ENCODE measurements at places on chromosomes 13 and 19.

DNA sequence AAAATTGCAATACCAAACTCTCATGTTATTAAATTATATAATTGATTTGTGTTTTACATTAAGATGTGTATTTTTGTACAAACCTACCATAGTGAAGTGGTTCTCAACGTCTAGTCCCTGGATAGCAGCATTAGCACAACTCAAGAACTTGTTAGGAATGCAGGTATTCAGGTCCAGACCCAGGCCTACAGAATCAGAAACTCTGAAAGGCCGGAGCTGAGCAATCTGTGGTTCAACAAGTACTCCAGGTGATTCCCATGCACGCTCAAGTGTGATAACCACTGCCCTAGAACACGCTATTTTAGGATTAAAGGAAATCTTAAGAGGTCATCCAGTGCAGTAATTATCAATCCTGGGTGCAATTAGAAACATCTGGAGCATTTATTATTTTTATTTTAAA, 456.3 kb downstream of the IRS2 start:
- no peak for DNase-seq

DNA sequence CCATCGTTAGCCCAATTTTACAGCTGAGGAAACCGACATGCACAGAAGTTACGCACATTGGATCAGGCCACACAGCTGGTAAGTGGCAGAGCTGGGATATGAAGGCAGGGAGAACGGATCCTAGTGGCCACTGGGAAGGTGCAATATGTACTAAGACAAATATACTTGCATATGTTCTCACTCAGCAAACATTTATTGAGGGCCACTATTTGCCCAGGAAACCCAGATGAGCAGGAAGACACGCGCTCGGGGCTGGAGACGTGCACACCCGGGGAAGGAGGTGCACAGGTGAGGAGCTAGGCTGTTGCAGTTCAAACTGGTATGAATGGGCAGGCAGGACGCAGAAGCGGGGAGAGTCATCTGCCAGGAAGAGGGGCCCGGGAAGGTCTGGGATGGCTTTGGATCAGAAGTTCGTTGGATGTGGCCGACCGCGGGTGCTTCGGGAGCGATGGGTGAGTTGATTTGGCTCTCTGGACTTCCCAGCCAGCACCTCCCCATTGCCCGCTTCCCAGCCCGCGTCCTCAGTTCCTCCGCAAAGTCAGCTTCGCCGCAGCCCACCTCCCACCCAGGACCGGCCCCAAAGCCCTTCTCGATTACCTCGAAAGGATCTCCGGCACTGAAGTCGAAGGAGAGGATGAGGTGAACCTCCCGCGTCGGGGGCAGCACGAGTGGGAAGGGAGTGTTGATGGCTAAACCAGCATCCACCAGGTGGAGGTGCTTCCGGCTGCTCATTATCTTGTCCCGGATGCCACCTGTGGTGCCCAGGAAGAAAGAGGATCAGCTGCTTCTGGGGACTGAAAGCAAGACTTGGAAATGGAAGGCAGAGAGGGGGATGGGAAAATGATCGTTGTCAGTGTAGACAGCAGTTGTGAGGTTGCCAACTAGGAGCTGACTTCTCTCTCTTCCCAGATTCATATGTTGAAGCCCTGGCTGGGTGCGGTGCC, 17.8 kb upstream of the CABP5 start:
- no peak for DNase-seq

DNA sequence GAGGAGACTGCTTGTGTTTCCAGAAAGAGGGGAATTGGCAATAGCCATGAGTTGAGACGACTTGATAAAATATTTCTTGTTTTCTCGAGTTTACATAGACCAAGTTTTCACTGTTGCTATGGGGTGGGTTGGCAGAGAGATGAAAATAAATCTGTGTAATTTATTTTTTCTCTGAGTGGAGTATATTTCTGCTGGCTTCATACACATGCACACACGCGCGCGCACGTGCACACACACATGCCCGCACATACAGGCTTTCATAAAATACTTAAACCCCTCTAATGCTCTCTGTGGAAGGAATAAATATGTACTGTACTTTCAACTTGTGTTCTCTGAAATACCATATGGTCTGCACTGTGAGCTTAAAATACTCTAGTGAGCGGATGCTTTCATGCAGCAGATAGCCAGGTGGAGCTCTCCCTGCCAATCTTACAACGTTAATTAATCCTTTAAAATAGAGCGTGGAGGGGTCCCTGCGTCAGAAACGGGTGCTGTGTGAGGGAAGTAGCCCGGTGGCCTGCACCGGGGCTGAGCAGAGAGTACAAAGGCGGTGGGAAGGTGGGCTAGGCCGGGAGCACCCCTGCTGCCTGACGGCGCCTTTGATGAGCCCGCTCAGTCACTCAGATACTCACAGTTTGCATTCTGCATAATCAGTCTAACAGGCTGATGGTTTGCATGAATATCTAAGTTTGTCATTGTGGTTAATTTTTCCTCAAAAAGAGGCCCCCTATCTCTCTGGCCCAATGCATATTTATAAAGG, 44.1 kb downstream of the CCNE1 start:
- DNase-seq = no peak

- no peak for DNase-seq
These were observed 5.7 kb downstream of the KLK5 start for GRCh38 chr19:50947123-50947522.

All from stimulated activated effector memory CD8-positive, alpha-beta T cell treated with anti-CD3 and anti-CD28 coated beads, Interleukin-12 subunit alpha, Interleukin-12 subunit beta, amount 100 ng/mL, for 72 hours (primary cell).